ENCODE measurements at places on chromosomes 6 and 20.

- DNase-seq = no peak
These were observed 133.8 kb downstream of the ANKRD60 start for GRCh38 chr20:58094698-58095097.

DNA sequence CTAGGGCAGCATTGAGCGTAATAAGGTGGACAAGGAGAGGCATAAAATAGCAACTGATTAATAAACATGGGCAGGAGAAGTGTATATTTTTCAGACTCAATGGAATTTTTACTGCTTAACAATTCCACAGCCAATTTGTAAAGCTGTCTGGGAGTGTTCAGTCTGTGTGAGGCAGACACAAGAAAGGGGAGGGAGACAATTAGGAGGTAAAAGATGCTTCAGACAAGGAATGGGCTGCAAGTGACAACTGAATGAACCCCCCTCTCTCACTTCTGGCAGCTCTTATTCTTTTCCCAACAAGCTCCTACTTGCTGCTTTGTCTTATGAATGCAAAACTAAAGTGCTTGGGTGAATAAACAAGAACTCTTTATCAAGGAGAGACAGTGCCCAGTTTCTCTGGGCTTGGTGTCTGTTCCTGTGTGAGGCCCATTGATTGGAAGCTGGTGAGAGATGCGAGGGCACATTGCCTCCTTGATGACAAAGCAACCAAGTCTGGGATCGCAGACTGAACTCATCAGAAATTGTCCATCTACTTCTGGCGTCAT, 575.3 kb downstream of the RNF144B start:
- DNase-seq = no peak

DNA sequence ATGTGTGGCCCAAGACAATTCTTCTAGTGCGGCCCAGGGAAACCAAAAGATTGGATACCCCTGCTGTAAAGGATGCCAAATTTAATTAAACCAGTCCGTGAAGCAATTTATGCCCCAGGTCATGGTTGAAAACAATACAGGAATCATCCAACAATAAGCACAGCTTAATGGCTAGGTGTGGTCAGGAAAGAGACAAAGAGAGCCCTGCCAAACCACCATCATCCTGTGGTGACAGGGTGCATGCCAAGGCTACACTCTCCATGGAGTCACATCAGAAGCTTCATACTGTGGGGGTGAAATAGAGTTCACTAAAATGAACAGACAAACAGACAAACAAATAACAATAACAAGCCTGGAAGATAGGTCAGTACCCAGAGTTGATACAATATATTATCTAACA, 62.7 kb downstream of the DZANK1 start:
- DNase-seq = no peak

GRCh38 chr20:63957004-63957689, 931 bp upstream of the UCKL1 start:
- DNase-seq = peak; percentile 66

DNA sequence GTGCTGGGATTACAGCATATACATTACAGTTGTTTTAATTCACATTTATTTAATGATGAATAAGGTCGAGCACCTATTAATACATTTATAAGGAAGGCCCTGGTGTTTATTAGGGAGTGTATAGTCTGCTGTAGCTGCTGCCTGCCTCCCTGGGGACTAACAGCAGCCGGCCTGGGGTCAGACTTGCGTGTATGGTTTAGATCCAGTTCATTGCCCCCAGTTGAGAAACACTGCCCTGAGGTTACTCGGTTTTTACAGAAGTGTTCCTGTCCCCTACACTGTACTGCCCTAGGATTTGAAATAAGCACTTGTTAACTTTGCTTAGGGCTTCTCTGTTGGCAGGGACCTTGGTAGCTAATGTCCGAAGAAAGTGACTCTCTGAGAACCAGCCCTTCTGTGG, 4.0 kb downstream of the TTPAL start:
- DNase-seq = no peak

GRCh38 chr20:54938707-54939106, 463.3 kb downstream of the DOK5 start:
- no peak for DNase-seq

- DNase-seq = no peak
These were observed 82.8 kb downstream of the CCDC170 start for GRCh38 chr6:151576633-151577032.

DNA sequence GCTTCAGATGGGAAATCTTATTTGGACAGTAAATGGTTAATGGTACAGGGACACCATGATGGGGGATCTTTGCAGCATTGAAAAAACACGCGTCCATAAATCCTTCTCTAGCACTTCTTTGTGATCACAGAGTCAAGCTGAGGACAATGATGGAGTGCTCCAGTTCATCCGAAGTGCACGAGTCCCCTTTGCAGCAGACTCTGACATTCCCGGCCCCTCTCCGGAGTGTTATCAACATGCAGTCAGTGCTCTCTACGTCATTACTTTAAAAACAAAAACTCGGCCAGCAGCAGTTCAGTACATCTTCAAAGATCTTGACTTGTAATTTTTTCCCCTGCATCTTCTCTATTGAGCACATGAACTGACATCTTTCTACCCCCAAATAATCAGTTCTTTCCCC, 185.5 kb upstream of the AKAP12 start:
- no peak for DNase-seq

DNA sequence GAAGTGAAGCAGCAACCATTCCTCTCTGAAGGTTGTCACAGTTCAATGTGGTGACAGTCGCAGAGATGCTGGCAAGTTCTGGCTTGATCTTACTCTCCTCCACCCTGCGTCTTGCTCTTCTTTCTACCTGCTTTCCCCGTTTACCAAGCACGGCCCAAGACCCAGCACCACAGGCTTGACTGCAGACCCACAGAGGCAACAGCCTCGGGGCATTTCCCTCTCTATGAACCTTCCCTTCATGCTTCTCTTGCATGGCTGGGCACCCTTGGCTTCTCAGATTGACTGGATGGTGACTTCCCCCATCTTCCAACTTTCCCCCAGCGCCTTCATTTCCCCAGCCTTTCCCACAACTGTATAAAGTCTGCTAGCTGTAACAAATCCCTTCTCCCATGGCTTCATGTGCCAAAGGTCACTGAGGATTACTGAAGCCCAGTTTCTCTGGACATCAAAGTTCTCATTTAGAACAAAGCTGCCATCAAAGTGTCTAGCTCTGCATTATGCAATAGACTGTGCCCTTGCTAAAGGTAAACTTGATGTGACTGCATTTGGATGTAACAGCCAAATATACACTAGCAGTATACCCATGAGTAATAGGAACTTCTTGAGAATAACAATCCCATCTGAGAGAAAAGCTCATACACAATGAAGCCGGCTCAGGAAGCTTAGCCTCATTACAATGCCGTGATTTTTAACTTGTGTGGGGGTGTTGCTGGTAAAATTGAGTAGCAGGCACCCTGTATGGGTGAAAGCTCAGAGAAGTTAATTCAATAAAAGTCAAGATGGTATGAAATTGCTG, 723.1 kb upstream of the FLRT3 start:
- DNase-seq = no peak

GRCh38 chr20:50717974-50718761, 13.2 kb upstream of the PARD6B start:
- no peak for DNase-seq

- DNase-seq = no peak
These were observed 45.1 kb downstream of the MAFB start for GRCh38 chr20:40643891-40644290.

- DNase-seq = no peak
These were observed 19.7 kb upstream of the EFHC1 start for GRCh38 chr6:52400313-52401041.

- no peak for DNase-seq
These were observed 6.5 kb downstream of the NEDD9 start for GRCh38 chr6:11226005-11226404.

GRCh38 chr20:20649945-20650344, 62.5 kb downstream of the RALGAPA2 start:
- DNase-seq = no peak

DNA sequence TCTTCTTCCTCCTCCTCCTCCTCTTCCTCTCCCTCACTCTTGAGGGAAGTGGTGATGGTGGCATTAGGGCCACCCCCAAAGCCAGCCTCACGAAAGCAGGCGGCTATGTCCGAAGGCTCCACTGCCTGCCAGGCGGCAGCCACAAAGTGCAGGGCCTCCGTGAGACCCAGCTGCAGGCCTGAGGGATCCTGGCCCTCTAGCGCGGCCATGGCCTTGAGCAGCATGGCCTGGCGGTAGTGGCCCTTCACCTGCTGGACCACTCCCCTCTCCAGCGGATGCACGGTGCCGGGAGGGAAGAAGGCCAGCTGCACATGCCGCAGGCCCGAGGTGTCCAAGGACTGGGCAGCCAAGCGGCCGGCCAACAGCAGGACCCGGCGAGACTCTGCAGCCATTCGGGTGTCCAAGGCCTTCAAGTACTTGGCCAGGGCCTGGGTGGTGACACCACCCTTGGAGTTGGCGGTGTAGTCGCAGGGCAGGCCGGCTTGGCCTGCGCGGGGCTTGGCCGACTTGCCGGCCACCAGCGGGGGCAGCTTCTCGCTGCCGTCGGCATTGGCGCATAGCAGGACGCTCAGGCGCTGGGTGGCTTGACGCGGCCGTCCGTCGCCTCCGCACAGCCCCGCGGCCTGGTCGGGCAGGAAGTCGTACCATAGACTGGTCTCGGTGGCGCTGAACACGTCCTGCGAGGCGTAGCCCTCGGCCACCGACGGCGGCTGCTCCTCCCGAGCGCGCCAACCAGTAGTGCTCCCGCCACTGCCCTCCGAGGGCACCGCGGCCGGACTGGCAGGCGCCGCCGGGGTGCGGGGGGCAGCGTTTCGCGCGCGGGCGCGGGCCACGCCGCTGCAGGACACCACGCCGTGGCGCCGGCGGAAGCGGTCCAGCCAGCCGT, 1.1 kb downstream of the CENPB start:
- DNase-seq = no peak

GRCh38 chr20:12175538-12175937, 257.8 kb downstream of the BTBD3 start:
- DNase-seq = no peak

GRCh38 chr20:35404614-35405259, 7.0 kb downstream of the UQCC1 start:
- DNase-seq = no peak

DNA sequence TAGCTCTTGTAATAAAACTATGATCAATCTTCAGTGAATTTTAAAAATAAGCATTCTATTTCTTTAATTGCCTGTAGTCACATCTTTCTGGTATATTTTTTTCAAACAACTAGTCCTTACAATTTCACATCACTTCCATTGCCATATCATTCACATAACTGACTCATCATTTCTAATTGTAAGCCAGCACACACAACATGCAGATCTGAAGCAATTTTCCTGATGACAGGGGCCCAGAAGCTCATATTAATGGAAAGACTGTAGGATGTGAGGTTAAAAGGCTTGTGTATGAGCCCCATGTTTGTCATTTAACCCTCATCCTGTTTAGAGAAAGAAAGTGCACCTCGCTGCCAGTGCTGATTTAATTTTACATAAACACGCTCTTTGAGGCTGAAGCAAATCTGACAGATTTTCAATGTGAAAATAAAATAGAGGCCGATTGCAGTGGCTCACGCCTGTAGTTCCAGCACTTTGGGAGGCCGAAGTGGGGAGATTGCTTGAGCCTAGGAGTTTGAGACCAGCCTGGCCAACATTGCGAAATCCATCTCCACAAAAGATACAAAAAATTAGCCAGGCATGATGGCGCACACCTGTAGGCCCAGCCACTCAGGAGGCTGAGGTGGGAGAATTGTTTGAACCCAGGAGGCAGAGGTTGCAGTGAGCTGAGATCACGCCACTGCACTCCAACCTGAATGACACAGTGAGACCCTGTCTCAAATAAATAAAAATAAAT, 40.1 kb upstream of the LTV1 start:
- no peak for DNase-seq

DNA sequence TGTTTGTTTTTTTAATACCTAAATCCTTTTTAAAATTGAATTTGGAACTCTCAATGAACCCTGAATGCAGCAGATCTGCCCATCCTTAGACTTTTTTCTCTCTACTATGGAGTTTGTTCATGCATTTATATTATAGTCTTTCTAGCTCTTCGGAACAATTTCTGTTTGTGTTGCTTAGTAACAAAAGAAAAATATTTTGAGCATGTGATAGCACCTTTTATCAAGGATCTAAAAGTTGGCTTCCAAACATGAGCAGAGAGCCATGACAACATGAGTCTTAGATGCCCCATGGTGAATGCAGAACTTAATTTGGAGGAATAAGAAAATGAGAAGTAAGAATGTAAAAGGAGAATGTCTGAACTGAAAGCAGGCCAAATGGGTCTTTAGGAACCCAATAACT, 133.7 kb downstream of the EDN1 start:
- no peak for DNase-seq

DNA sequence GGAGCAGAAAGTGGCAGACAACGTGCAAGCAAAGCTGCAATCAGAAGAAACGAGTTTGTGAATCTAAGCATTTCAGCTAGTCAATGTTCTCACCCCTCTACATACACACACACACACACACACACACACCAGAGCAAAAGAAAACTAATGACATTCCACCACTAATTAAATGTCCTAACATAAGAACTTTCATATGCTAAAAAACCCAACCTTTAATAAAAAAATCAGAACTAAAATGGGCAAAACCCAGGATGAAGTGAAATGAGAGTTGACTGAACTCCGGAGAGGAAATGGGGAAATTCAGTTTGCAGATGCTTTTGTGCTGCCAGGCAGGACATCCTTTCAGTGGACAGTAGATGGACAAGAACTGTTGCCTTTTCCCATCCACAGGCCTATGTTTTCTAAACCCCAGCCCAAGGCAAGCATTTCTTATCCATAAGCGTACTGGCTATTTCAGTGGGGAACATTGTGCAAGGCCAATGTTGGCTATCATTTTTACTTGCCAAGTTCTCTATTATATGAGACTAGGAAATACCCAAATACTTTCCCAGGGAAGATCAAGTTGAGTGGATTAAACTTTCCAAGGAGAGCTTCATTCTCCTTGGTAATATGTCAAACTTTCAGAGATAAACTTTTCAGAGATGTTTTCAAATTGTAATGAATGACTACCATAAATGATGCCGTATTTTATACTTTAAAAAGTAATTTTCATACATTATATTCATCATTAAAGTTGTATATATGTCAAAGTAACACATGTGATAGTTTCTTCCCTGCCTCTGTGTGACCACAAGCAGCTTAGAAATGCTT, 27.3 kb downstream of the RIN2 start:
- DNase-seq = no peak

DNA sequence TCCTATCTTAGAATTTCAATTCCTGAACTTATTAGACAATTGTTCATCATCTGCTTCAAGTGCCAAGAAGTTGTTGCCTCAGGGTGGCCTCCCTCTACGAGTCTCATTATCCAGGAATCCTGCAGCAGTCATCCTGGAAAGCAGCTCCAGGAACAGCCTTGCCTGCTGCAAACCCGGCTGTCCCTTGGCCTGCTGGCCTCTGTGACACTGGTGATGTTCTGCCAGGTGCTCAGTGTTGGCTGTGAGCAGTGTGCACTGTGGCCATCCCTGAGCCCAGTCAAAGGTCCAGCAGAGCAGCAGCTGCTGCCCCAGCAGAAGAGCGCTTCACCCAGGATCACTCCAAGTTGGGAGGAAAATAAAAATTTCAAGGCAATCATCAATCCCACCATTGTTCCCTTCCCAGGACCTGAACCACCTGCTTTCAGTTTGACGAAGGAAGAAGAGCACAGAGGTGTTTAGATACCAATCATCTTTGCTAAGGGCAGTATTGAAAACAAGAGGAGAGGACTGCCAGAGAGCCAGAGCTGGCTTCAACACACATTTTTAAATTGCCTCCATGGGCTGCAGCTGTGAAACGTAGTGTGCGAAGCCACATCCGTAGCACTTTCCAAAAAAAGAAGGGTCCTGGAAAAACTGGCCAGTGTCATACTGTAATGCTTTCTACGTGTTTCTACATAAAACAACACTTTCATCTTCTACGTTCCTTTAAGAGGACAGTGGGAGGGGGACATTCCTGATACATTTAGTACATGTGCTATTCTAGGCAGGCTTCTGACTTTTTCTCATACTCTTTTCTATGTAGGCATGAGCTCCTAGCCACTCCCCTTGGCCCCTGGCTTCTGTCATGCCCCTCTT, 7.2 kb upstream of the FAM50B start:
- no peak for DNase-seq
